ENCODE measurements at places on chromosomes 11 and 22.

DNA sequence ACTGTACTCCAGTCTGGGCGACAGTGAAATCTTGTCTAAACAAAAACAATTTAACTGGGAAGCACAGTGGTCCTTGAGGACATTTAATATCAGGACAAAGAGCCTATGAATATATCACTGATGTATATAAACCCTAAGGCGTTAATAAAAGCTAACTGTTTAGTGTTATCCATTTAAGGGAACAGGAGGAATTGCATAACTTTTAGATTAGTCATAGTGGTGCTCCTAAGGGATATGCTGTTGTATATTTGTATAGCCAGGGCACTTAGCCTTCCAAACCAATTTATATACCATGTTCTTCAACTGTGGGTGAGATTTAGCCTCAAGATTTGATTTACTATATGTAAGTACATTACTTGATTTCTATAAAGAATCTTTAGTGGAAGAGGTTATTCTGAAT, 3.0 kb upstream of the CHEK1 start:
- no peak for DNase-seq

DNA sequence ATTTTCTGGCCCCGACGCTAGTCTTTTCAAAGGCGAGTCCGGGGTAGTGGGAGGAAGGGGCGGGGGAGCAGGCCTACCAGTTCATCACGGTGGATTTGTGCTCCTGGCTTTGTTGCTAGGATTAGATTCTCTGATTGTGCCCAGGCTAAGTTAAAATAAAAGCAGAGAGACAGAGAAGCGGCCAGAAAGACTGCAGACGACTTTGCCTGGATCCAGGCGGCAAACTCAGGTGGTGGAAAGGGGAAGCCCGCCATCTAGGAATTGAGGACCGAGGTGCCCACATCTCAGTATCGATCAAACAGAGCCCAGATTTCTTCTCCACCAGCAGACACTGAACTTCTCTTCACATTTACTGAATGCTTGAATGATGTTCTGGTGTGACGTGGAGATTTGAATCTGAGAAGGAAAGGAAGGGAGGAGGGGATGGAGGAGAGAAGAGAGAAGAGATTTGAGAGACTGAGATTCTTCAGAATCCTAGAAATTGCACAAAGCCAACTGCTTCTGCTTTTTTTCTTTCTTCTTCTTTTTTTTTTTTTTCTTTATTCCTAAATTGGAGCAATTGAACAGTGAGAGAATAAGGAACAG, 2.7 kb downstream of the FAT3 start:
- no peak for DNase-seq

DNA sequence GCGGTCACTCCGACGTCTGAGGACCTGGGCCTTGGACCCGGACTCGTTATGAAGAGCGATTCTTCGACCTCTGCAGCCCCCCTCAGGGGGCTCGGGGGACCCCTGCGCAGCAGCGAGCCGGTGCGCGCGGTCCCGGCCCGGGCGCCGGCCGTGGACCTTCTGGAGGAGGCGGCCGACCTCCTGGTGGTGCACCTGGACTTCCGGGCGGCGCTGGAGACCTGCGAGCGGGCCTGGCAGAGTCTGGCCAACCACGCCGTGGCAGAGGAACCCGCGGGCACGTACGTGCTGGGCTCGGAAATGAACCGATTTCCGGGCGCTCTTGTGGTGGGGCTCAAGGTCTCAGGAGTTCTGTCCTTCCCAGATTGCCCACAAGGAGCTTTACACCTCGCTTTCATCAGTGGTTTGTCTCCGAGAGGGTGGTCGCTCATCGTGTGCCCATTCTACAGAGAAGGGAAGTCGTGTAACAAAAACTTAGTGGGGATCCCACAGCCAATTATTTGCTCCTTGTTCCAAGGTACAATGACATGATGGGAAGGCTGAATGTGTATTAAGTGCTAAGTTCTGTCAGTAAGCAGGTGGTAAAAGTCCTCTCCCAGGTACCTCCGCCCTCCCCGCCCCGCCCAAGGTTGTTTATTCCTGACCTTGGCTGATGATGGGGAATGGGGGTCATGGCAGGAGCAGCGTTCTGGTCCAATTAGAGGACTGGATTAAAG, 695 bp downstream of the PEX26 start:
- peak; percentile 74 for DNase-seq

GRCh38 chr11:114121804-114122504, 62.4 kb downstream of the ZBTB16 start:
- DNase-seq = no peak

DNA sequence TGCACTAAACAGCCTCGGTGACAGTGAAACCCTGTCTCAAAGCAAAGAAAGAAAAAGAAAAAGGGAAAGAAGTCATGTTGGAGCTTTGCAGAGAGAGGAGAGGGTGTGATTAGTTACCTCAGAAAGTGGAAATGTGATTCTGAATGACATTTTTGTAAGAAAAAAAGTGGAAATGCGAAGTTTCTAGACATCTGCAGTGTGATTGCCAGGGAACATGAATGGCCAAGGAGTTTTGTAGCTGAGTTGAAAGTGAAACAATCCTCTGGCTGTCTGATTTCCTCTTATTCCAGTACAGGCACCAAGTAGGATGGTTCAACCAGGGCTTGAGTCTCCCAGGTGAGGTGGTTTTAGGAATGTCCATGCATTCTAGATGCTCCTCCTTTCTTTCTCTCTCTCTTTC, 17.8 kb upstream of the SYVN1 start:
- no peak for DNase-seq

Data from hematopoietic multipotent progenitor cell treated with erythropoietin and hydrocortisone succinate and interleukin-3 and kit ligand, for 6 days (in vitro differentiated cells).